ENCODE measurements at places on chromosomes 13 and 19. TPM values are rescaled to one million over a fixed set of nuclear protein-coding genes. Genes with fewer than 3 reads are reported as not detected.

Gene N4BP2L1
- total RNA-seq: 0.25 TPM

Gene F2RL3
- not detected for total RNA-seq

Gene THSD8
- total RNA-seq: 16.4 TPM

Gene POGLUT2
- total RNA-seq: 6.2 TPM

Gene ISYNA1
- total RNA-seq: 43.9 TPM
